ENCODE measurements at places on chromosomes 2 and 18. TPM values are rescaled to one million over a fixed set of nuclear protein-coding genes. Genes with fewer than 3 reads are reported as not detected.

RPL37A gene
- 2,149 TPM for total RNA-seq

ZNF512 gene
- 34.0 TPM for total RNA-seq

RAPH1 gene
- total RNA-seq: 0.98 TPM

CTNNA2 gene
- total RNA-seq: not detected

PTPRN gene
- 0.33 TPM for total RNA-seq

ALPG gene
- total RNA-seq: not detected

RTP5 gene
- total RNA-seq: not detected

OTX1 gene
- 0.08 TPM for total RNA-seq

D2HGDH gene
- 25.0 TPM for total RNA-seq

CCDC88A gene
- total RNA-seq: 11.4 TPM

LOXHD1 gene
- not detected for total RNA-seq

GKN1 gene
- total RNA-seq: not detected

SERPINB4 gene
- not detected for total RNA-seq

IL1B gene
- total RNA-seq: 0.48 TPM

CFAP53 gene
- 0.83 TPM for total RNA-seq
